ENCODE measurements at places on chromosomes 5 and 9. TPM values are rescaled to one million over a fixed set of nuclear protein-coding genes. Genes with fewer than 3 reads are reported as not detected.

Gene GGTA1
- not detected for total RNA-seq

GRCh38 chr5:177319913-177320588, 8.4 kb upstream of the MXD3 start:
- H3K4me3 ChIP-seq: no peak overlapping the region
- no peak overlapping the region for H3K27ac ChIP-seq

DNA sequence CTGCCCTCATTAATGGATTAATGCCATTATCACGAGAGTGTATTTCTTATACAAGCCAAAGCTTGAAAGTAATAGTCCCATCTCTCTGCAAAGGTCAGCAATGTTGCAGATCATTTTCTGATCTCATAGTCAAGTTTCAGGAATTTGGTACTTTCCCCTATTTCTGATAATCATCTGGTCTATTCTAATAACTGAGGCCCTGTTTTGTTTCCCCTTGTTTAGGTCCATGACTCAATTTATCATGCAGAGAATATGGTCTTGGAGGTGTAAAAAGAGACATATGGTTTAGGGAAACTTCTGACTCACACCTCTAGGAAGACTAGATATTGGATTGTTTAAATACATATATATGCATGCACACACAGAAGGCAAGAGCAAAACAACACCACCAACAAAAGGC, 339.3 kb upstream of the NUDT12 start:
- no peaks in the 10 kb centered on the region for H3K27me3 ChIP-seq
- no peaks in the 10 kb centered on the region for H3K36me3 ChIP-seq
- H3K4me1 ChIP-seq: no peaks in the 10 kb centered on the region
- H3K27ac ChIP-seq: no peak overlapping the region
- no peak overlapping the region for H3K4me3 ChIP-seq

DNA sequence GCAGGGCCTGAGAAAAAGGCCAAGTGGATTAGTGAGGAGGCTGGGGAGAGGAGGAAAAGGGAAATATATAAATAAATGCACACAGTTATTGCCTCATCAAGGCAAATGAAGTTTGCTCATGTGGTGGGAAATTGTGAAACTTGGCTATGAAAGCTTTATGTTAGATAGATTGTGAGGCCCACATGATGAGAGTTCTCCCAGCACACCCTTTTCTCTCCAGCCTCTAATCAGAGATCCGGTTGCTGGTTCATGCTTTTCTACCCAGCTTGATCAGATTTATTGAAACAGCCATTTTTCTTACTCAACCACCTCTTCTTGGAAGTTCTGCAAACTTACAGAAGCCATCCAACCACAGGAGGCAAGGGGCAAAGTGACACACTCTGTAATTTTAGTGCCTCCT, 125.8 kb upstream of the KLF4 start:
- H3K4me3 ChIP-seq: no peak overlapping the region
- no peak for DNase-seq
- no peaks in the 10 kb centered on the region for H3K4me1 ChIP-seq
- H3K27me3 ChIP-seq: no peaks in the 10 kb centered on the region
- no peaks in the 10 kb centered on the region for H3K36me3 ChIP-seq

DNA sequence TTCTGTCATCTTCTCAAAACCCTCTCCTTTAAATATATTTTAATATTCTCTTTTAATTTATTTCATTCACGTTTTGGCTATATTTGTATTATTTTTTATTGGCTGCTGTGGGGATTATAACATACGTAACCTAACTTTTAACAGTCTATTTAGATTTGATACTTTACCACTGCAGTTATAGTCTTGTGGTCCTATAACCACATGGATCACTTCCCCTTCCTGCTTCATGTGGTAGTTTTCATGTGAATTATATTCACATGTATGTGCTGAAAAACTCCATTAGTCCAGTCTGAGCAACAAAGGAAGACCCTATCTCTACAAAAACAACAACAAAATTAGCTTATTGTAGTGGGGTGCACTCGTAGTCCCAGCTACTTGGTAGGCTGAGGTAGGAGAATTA, 34.3 kb downstream of the CENPP start:
- H3K27ac ChIP-seq: no peak overlapping the region
- H3K27me3 ChIP-seq: no peaks in the 10 kb centered on the region
- H3K36me3 ChIP-seq: peaks cover 24% of the 10 kb centered on the region
- no peak for DNase-seq
- H3K4me3 ChIP-seq: no peak overlapping the region

All from activated CD4-positive, alpha-beta T cell treated with anti-CD3 and anti-CD28 coated beads, Interleukin-2, amount 10 ng/mL, durations not matched to agents 7 days and 5 days (primary cell).